ENCODE measurements at places on chromosomes 5 and 9. TPM values are rescaled to one million over a fixed set of nuclear protein-coding genes. Genes with fewer than 3 reads are reported as not detected.

The PCDHB8 gene
- total RNA-seq, result not detected

The GMCL2 gene
- not detected for total RNA-seq

The SNCAIP gene
- total RNA-seq, result 0.31 TPM

The TAF11L9 gene
- total RNA-seq, result not detected

The ARSI gene
- total RNA-seq, result not detected

The RLN1 gene
- 0.80 TPM for total RNA-seq

The RAPGEF1 gene
- total RNA-seq, result 115 TPM

The ZNG1A gene
- total RNA-seq, result 55.5 TPM

The TOR2A gene
- total RNA-seq, result 11.5 TPM

The PRR16 gene
- not detected for total RNA-seq

DNA sequence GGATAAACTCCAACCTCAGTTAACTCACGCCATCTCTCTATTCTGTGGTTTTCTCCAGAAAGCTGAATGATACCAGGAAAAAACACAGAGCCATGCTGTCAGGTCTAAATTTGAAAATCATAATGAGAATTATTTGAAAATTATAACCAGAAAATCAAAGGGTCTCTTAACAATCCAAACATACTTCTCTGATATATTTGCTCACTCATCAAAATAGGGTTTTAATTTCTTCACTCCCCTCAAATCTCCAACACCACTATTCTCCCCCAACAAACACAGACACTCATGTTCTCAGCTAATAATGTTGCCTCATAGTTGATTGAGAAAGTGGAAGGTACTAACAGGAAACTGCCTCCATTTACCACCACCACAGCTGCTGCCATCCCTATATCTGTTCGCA lies 375.5 kb downstream of the TLE1 start:
- H3K4me3 ChIP-seq, result no peak overlapping the region
- no peaks in the 10 kb centered on the region for H3K36me3 ChIP-seq
- no peaks in the 10 kb centered on the region for H3K4me1 ChIP-seq
- no peak for DNase-seq
- H3K27ac ChIP-seq, result no peak overlapping the region
- no peaks in the 10 kb centered on the region for H3K27me3 ChIP-seq

- no peaks in the 10 kb centered on the region for H3K27me3 ChIP-seq
- H3K36me3 ChIP-seq, result no peaks in the 10 kb centered on the region
- no peaks in the 10 kb centered on the region for H3K4me1 ChIP-seq
- no peak for DNase-seq
- no peak overlapping the region for H3K4me3 ChIP-seq
Observed at GRCh38 chr5:82538339-82539034, 260.3 kb upstream of the RPS23 start.

DNA sequence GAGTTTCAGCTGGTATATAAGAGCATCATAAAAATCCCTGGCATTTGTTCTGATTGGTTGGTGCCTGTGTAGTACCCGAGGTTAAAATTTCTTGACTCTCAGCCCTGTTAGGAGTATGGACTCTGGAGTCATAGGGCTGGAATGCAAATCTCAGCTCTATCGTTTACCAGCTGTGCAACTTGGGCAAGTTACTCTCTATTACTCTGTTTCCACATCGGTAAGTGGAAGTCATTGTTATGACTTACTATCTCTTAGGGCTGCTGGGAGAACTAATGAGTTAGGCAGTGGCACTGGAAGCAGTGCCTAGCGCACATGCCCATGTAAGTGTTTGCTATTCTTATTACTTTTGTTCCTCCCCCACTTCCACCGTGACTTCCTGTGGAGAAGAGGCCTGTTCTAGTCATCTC lies 141.6 kb downstream of the BOD1 start:
- H3K4me3 ChIP-seq, result no peak overlapping the region
- no peaks in the 10 kb centered on the region for H3K27me3 ChIP-seq
- H3K27ac ChIP-seq, result no peak overlapping the region
- DNase-seq, result no peak

- H3K36me3 ChIP-seq, result peaks cover 35% of the 10 kb centered on the region
- H3K27me3 ChIP-seq, result no peaks in the 10 kb centered on the region
- peaks cover under 1% of the 10 kb centered on the region for H3K4me1 ChIP-seq
- no peak for DNase-seq
- H3K4me3 ChIP-seq, result no peak overlapping the region
Observed at GRCh38 chr9:93562157-93562556, 14.2 kb upstream of the PHF2 start.

GRCh38 chr5:153551537-153552079 lies 61.1 kb downstream of the GRIA1 start:
- H3K36me3 ChIP-seq, result no peaks in the 10 kb centered on the region
- no peaks in the 10 kb centered on the region for H3K4me1 ChIP-seq
- DNase-seq, result no peak
- no peak overlapping the region for H3K4me3 ChIP-seq

GRCh38 chr9:131252120-131252519 lies 24.2 kb downstream of the FAM78A start:
- no peaks in the 10 kb centered on the region for H3K27me3 ChIP-seq
- H3K4me1 ChIP-seq, result peaks cover 48% of the 10 kb centered on the region
- no peaks in the 10 kb centered on the region for H3K36me3 ChIP-seq
- H3K27ac ChIP-seq, result peak overlapping the region; percentile 78

DNA sequence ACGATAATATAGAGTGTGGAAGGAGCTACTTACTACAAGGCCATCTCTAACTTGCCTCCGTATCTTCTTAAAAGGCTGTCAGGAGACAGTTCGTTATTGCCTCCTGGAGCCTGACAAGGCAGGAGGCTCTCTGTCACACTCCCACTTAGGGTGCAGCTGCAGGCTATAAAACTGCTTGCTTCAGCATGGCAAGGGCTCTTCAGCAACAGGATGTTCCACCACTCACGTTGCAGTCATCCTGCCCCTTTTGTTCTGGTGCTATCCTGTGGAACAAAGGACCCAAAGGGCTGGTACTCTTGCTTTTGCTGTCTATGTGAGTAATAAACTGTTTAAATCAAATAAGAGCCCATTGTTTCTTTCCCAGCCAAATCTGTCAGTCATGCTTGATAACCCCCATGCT lies 508.9 kb downstream of the NTRK2 start:
- DNase-seq, result no peak
- no peak overlapping the region for H3K27ac ChIP-seq
- H3K4me1 ChIP-seq, result no peaks in the 10 kb centered on the region
- H3K4me3 ChIP-seq, result no peak overlapping the region
- no peaks in the 10 kb centered on the region for H3K27me3 ChIP-seq
- no peaks in the 10 kb centered on the region for H3K36me3 ChIP-seq

GRCh38 chr9:117407436-117408022 lies 7.3 kb downstream of the ASTN2 start:
- no peak overlapping the region for H3K27ac ChIP-seq
- H3K36me3 ChIP-seq, result no peaks in the 10 kb centered on the region
- DNase-seq, result no peak
- H3K4me1 ChIP-seq, result no peaks in the 10 kb centered on the region
- no peak overlapping the region for H3K4me3 ChIP-seq

- no peaks in the 10 kb centered on the region for H3K4me1 ChIP-seq
- H3K27me3 ChIP-seq, result no peaks in the 10 kb centered on the region
- H3K27ac ChIP-seq, result no peak overlapping the region
- H3K4me3 ChIP-seq, result no peak overlapping the region
- no peak for DNase-seq
Observed at GRCh38 chr5:92809855-92810465, 771.1 kb downstream of the NR2F1-AS1 start.

- H3K4me3 ChIP-seq, result peak overlapping the region; percentile 39
- no peaks in the 10 kb centered on the region for H3K27me3 ChIP-seq
- H3K4me1 ChIP-seq, result peaks cover 54% of the 10 kb centered on the region
Observed at GRCh38 chr9:2024888-2025782, 10.0 kb downstream of the SMARCA2 start.

DNA sequence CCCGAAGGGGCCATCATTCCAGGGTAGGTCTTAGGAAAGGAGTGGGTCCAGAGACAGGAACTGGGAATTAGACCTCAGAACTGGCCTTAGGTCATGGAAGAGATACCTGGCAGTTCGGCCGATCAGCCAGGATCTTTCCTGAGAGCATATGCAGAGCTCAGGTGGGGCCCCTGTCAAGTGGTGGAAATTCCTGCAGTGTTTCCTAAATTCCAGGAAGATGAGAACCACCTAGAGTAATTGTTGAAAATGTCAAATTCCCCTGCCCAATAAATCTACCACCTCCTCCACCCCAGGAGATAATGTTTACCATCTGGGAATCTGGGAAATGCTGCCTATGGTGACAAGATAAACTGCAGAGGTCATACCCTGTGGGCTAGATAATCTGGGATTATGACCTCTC lies 14.6 kb downstream of the TMEM171 start:
- H3K4me3 ChIP-seq, result no peak overlapping the region
- no peaks in the 10 kb centered on the region for H3K4me1 ChIP-seq
- 0 out of 2 replicates have a peak, but pooled peaks cover 2% of the 10 kb centered on the region for H3K27me3 ChIP-seq
- H3K27ac ChIP-seq, result no peak overlapping the region

GRCh38 chr5:6861036-6861435 lies 147.8 kb downstream of the TENT4A start:
- H3K27ac ChIP-seq, result no peak overlapping the region
- H3K4me3 ChIP-seq, result no peak overlapping the region
- no peaks in the 10 kb centered on the region for H3K36me3 ChIP-seq
- no peak for DNase-seq
- no peaks in the 10 kb centered on the region for H3K27me3 ChIP-seq
- H3K4me1 ChIP-seq, result no peaks in the 10 kb centered on the region

GRCh38 chr5:153496835-153497234 lies 6.4 kb downstream of the GRIA1 start:
- DNase-seq, result no peak
- H3K27me3 ChIP-seq, result no peaks in the 10 kb centered on the region
- H3K4me3 ChIP-seq, result no peak overlapping the region
- no peaks in the 10 kb centered on the region for H3K36me3 ChIP-seq
- H3K27ac ChIP-seq, result no peak overlapping the region

- no peak for DNase-seq
- H3K27me3 ChIP-seq, result no peaks in the 10 kb centered on the region
- no peak overlapping the region for H3K27ac ChIP-seq
- no peaks in the 10 kb centered on the region for H3K4me1 ChIP-seq
- H3K4me3 ChIP-seq, result no peak overlapping the region
Observed at GRCh38 chr5:89451263-89451662, 568.3 kb upstream of the MEF2C start.

- H3K27ac ChIP-seq, result no peak overlapping the region
- no peaks in the 10 kb centered on the region for H3K27me3 ChIP-seq
- peaks cover 13% of the 10 kb centered on the region for H3K4me1 ChIP-seq
- H3K4me3 ChIP-seq, result no peak overlapping the region
Observed at GRCh38 chr5:133943475-133943817, 25.0 kb downstream of the C5orf15 start.

GRCh38 chr5:7717691-7718090 lies 133.2 kb downstream of the CFAP90 start:
- no peaks in the 10 kb centered on the region for H3K27me3 ChIP-seq
- no peak overlapping the region for H3K4me3 ChIP-seq
- H3K36me3 ChIP-seq, result no peaks in the 10 kb centered on the region
- no peaks in the 10 kb centered on the region for H3K4me1 ChIP-seq
- DNase-seq, result no peak

- no peaks in the 10 kb centered on the region for H3K36me3 ChIP-seq
- H3K27me3 ChIP-seq, result no peaks in the 10 kb centered on the region
- H3K4me3 ChIP-seq, result no peak overlapping the region
- no peak for DNase-seq
Observed at GRCh38 chr5:116544531-116545241, 29.9 kb downstream of the SEMA6A start.

DNA sequence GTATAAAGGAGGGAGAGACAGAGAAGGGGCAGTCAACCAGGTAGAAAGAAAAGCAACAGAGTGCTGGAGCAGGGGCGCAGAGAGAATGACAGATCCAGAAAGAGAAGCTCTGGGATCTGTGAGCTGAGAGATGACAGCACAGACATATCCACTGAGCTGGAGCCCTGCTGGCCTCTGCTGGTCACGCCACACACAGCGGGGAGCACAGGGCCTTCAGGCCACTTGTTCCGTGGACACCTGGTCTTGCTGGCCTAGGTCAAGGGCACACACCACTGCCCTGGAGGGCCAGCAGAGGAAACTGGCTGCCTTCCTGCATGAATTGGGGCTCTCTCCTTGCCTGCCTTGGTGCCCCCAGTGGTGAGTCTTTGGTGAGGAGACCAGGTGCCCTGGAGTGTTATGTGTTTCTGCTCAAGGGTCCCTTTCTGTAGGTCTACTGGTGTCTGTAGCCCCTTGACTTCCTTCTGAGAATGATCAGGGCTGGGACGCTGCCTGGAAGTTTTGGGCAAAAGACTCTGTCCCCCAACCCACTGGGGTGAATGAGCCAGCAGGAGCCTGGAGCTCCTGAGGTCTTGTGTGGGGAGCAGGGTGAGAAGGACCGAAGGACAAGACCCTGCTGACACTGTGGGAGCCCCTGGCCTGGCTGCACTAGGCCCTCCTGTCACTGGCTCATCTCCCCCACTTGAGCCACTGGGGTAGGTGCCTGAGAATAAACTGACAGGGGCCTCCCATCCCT lies 59.2 kb upstream of the ADAMTS2 start:
- DNase-seq, result no peak
- no peaks in the 10 kb centered on the region for H3K4me1 ChIP-seq
- no peaks in the 10 kb centered on the region for H3K36me3 ChIP-seq
- H3K4me3 ChIP-seq, result no peak overlapping the region
- no peaks in the 10 kb centered on the region for H3K27me3 ChIP-seq

GRCh38 chr5:172919525-172920446 lies 39.4 kb upstream of the RPL26L1 start:
- H3K4me1 ChIP-seq, result no peaks in the 10 kb centered on the region
- DNase-seq, result no peak
- H3K27me3 ChIP-seq, result no peaks in the 10 kb centered on the region
- no peak overlapping the region for H3K27ac ChIP-seq
- peaks cover 16% of the 10 kb centered on the region for H3K36me3 ChIP-seq

DNA sequence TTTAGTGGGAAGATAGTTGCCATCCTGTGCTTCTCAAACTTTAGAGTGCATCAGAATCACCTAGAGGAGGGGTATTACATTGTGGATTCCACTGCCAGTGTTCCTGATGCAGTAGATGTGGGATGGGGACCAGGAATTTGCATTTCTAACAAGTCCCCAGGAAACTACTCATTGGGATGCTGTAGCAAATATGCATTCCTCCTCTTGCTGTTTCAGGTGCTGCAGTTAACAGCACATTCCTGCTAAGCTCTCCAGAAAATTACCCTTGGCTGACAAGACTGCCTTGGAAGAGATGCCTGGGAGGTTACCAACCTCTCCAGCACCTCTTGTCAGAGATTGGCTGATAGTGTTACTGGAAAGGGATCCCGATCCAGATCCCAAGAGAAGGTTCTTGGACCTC lies 270.5 kb downstream of the OSTF1 start:
- no peaks in the 10 kb centered on the region for H3K27me3 ChIP-seq
- no peaks in the 10 kb centered on the region for H3K4me1 ChIP-seq
- no peak for DNase-seq
- no peak overlapping the region for H3K27ac ChIP-seq

GRCh38 chr5:102629827-102630605 lies 125.1 kb upstream of the PAM start:
- no peaks in the 10 kb centered on the region for H3K4me1 ChIP-seq
- H3K27ac ChIP-seq, result no peak overlapping the region
- H3K4me3 ChIP-seq, result no peak overlapping the region

DNA sequence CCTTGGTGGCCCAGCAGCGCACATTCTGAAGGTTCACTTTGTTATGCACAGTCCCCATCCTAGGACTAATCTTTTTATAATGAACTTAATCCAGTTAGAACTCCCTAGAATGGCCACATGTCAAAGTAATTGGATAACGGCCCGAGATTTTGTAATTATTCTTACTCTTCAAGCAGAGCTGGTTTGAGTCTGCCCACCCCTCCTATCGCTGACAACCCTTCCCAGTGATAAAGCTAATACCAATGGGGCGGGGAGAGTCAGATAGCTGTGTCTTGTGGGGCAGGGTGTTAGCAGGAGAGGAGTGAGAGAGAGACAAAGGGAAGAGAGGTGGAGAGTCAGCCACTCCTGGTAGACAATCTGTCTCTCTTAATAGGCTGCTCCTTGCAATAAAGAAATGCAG lies 356.9 kb downstream of the SLIT3 start:
- no peaks in the 10 kb centered on the region for H3K36me3 ChIP-seq
- DNase-seq, result no peak
- no peak overlapping the region for H3K4me3 ChIP-seq
- no peak overlapping the region for H3K27ac ChIP-seq
- no peaks in the 10 kb centered on the region for H3K4me1 ChIP-seq
- H3K27me3 ChIP-seq, result peaks cover 4% of the 10 kb centered on the region

All from GM12878 (cell line).